ENCODE measurements at places on chromosomes 1 and 21.

- no peak for DNase-seq
These were observed 33.5 kb downstream of the ADGRL2 start for GRCh38 chr1:81834268-81834667.

DNA sequence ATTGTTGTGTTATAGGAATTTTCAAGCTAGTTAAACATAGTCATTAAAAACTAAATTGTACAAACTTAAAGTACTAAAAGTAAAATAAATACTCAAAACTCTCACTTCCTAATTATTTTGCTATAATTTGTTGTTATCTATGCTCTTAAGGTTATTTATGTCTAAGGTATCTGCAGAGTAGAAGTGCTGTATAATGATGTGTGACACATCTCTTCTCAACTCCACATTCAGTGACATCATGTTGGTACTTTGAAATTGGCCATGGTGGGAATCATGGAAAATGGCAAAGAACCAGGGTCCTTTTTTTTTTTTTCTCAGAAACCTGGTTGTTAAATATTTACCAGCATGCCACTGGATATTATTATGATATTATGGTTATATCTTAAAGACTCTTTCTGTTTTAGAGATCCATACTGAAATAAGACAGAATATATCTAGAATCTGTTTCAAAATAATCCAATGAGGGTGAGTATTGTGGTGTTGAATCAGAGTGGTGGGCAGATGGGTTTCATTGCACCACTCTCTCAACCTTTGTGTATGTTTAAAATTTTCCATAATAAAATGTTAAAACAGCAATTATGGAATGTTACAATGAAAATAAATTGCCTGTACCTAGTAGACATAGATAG is 22.4 kb downstream of the LRRC8B start:
- DNase-seq: no peak

- DNase-seq: no peak
These were observed 13.8 kb downstream of the OR2M5 start for GRCh38 chr1:248158758-248159157.

DNA sequence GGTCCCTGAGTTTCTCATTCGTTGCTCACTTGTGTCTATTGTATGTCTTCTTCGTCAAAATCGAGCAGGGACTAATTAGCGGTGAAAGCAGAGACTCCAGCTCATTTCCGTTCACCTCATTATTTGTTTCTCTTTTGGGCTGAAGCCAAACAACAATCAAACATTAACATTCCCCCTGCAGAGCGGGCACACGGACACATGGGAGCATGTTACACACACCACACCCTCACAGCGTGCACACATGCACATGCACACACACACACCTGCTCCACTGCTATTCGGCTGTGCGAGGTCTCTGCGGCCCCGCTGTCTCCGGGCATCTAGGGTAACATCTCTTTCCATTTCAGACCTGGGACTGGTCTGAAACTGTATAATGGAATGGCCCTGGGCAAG is 58.5 kb upstream of the LRRC8D start:
- no peak for DNase-seq

DNA sequence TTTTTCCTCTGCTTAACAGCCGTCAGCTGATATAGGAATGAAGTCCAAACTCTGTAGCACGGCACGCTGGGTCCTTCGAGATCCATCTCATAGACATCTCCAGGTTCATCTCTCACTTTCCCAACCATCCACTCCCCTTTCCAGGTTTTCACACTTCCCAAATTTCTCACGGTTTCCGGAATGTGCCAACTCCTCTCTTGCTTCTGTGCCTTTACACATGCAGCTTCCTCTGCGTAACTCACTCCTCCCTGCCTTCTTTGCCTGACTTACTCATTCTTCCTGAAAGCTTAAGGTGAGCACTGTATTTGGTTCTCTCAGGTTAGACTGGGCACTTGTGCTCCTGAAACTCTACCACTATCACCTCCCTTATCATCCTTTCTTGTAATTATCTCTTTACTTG is 168.4 kb downstream of the PCNX2 start:
- DNase-seq: no peak

DNA sequence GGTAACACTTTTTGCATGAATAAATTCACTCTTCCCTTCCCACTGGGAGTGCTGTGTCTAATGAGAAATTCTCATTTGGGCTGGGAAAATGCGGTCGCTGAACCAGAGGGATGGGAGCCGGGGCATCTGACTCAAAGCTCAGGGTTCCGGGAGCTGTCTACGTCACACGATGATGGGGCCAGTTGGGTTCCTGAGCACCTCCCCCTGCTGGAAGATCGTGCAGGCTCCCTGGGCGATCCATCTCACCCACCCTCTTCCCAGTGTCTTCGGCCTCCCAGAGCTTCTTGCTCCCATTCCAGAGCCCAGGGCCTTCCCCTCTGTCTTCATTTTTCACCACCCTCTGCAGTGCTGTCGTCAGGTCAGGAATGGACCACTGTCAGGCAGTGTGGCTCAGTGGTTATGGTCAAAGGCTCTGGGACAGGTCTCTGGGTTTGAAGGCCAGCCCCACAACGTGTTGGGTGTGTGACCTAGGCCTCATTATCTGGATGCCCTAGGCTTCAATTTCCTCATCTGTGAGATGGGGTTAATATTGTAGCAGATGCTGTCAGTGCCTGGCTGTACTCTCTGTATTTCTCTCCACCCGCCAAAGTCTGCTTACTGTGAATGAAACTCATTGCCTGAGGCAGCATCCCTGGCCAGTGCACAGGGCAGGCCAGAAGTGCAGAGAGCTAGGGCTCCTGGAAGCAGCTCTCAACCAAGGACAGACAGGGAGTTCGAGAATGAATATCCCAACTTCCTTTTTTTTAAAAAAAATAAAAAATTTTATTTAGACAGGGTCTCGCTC is 31.8 kb downstream of the IGSF21 start:
- DNase-seq: no peak

- DNase-seq: peak; percentile 29
These were observed 40.1 kb downstream of the MAST2 start for GRCh38 chr1:45843474-45843905.

DNA sequence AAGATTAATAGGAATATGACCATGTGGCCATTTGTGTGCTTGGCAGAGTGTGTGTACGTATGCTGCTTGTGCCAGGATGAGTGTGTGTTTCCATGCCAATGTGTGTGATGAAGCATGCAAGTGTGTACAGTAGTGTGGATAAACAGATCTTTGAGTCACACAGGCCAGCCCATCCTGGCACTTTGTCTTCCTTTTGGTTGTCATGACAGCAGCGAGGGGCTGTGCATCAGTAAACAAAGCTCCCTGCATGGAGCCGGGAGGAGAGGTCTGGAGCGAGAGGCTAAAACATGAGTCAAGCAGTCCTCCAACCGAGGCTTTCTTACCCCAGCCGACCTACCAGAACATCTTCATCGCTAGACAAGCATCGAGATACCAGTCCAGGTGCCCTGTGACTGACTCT is 221.2 kb downstream of the CACNA1E start:
- DNase-seq: no peak

DNA sequence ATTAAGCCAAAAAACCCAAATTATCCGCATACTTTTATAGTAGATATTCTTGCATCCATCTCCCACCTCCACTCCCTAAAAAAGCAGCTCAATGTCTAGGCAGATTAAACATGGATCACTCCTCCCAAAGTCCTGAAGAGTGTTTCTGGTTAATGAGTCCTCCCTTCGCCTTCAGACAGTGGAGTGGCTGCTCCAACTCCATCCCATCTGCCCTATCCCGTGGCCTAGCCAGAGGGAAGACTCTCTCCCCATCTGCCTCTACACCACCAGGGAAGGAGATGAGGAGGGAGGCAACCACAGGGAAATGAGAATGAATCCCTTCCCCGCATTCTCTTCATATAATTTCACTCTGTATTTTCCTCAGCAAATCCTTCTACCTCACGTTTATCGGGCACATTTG is 103.8 kb downstream of the SLC45A1 start:
- peak; percentile 21 for DNase-seq

DNA sequence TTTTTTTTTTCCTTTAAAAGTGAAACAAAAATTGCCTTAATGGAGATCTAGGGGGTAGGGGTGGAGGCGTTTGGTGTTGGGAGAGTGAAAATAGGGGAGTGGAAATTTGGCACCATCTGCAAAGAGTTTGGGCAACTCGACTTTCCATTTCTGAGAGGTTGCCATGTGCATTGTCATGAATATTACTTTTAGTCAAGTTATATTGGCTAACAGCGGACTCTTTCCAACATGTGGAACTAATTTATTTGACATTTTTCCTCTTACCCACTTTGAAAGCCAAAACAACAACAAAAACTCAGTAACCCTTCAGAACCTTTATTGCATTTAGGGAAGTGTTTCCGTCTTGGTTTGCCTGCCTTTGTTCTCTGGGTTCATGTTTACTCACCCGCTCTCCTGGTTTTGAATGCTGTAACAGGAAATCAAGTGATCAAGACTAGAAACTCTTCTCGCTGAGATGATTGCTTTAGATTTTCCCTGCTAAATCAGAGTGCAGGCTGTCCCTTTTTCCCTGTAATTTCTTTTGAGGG is 70.4 kb downstream of the CACHD1 start:
- DNase-seq: peak; percentile 41

DNA sequence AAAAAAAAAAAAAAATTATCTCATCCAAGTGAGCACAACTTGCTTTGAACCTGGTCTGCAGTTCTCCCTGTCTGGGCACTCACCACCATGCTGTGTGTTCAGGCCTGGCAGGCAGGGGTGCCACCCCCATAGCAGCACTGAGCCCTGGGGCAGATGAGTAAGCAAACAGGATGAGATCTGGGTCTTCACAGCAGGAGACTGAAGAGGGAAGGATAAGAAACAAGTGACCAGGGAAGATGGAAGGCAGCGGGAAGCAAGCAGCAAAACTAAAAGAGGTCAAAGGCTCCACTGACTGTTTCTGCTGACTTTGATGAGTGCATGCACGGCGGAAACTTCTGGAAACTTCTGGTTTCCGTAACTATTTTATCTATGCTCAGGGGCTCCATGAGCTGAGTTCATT is 133.5 kb upstream of the SOD1 start:
- peak; percentile 66 for DNase-seq

DNA sequence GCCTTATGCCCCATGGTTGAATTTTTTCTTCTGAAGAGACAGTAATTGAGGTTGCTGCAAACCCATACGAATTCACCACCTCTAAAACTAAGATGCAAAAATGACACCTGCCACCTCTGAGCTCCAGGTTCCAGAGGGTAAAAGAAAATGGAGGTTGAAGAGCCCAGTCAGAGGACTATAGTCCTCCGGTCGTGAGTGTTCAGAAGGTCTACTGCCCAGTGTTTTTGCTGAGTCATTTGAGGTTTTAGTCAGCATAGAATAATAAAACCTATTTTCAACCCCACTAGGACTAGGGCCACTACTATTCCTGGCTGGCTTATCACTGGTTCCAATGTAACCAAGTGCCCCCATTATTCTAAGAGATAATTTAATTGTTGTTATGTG is 12.9 kb upstream of the SLAMF7 start:
- DNase-seq: peak; percentile 41

- peak; percentile 75 for DNase-seq
These were observed 2.8 kb downstream of the ARMH1 start for GRCh38 chr1:44677201-44677766.

- no peak for DNase-seq
These were observed 14.9 kb upstream of the LRRC3 start for GRCh38 chr21:44440241-44441040.

DNA sequence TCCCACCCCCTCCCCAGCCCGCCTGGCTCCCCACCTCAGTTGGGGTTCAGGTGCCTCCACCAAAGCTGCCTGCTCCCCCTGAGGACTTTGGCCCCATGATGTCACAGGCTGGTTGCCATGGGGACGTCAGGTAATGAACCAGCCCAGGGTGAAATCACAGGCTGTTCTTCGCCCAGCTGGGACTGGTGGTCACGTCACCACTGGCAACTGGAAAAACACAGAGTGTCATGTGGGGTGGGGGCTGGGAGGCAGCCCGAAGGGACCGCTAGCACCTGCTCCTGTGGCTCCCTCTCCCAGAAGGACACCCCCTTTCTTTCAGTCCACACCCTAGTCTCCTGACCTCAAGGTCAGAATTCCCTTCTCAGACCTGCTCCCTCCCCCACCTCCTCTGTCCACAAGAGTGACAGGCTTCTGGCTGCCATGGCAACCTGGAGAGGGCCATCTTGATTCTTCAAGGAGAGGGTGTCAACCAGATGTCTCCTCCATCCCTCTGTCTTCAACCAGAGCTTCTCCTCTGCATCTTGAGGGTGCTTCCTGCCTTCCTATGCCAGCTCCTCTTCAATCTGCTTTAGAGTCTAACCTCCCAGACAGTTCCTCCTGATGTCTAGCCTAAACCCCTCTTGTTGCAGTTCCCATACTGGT is 6.2 kb downstream of the FAM131C start:
- DNase-seq: no peak

DNA sequence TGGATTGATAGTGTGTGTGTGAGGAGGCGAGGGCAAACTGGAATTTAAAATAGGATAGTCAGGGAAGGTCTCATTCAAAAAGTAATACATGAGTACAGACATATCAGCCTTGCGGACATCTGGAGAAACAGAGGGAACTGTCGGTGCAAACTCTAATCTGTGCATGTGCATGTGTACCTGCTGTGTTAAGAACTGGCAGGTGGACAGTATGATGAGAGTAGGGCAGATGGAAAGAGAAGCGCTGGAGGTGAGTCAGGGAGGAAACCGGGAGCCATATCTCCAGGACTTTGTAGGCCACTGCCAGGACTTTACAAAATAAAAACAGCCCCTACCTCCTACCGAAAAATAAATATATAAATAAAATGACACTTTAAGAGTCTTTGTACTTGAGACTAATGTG is 31.3 kb upstream of the MYBPHL start:
- DNase-seq: no peak

DNA sequence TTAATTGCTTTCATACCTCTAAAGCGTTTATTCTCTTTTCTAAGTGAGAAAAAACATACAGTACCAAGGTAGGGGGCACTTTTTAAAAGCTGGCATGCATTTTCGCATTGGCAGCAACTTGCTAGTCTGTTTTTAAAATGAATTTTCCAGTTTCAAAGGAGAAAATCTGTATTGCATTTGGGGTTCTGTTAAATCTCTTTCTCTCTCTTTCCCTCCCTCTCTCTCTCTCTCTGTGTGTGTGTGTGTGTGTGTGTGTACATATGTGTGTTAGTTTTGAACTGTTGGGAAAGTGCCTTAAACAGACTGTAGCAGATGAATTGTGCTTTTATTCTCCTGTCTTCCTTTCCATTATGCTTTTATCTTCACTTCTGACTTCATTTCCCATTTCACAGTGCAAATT is 7.3 kb downstream of the NIBAN1 start:
- DNase-seq: no peak

DNA sequence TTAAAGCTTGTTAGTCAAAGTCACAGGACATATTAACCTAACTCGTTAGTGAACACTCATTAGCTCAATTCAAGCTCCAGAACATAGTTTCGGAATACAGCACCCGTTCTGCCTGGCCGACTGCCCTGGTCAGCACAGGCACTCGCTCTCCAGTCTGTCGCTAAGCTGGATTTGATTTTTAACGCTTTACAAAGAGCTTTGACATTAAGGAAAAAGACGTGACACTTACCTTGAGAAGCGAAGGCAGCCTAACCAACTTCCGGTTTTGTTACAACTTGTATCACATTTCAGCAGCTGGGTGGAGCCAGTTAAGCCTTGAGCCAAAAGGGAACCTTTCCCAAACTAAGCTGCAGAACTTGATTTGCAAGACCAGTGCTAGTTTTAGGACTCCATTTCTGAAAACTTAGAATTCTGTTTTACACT is at the start of gene FRRS1:
TSS of gene FRRS1 (minus strand) at position 258 of the 423 bp plus-strand sequence. CDS start 17,867 bp downstream, outside the sequence.
- peak; percentile 85 for DNase-seq

- DNase-seq: no peak
These were observed 49.5 kb upstream of the BCL10 start for GRCh38 chr1:85325920-85326319.

- DNase-seq: peak; percentile 26
These were observed 7.9 kb downstream of the KIF21B start for GRCh38 chr1:201015551-201016091.

All from RPMI7951 (cell line).